ENCODE measurements at places on chromosomes 13 and 19.

DNA sequence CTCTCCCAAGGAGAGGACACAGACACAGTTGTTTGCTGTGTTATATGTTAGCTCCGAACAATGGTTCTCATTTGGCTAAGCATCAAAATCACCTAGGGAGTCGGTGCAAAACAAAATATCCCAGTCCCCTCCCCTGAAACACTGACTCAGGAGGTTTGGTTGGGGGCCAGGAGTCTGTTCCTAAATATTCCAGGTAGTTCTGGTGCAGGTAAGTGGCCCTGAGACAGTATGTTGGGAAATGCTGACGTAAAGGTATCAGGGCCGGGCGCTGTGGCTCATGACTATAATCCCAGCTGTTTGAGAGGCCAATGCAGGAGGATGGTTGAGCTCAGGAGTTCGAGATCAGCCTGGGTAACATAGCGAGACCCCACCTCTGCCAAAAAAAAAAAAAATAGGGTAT is 2.3 kb upstream of the MAP2K7 start:
- DNase-seq: no peak

DNA sequence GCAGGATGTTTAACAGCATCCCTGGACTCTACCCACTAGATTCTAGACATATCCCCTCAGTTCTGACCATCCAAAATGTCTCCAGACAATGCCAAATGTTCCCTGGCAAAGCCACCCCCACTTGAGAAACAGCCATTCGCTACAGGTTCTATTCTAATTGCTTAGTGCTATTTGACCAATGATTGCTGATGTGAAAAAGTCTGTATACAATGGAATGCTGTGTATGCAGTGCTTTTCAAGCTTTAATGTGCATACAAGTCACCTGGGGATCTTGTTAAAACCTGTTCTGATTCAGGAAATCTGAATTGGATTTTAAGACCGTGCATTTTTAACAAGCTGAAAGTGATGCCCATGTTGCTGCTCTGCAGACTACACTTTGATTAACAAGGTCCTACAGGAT is 331.8 kb upstream of the KLF12 start:
- DNase-seq: no peak

GRCh38 chr13:27493981-27494380 is 43.6 kb upstream of the MTIF3 start:
- DNase-seq: no peak

- DNase-seq: no peak
Measured at GRCh38 chr13:59677966-59678814, 485.5 kb downstream of the DIAPH3 start.

DNA sequence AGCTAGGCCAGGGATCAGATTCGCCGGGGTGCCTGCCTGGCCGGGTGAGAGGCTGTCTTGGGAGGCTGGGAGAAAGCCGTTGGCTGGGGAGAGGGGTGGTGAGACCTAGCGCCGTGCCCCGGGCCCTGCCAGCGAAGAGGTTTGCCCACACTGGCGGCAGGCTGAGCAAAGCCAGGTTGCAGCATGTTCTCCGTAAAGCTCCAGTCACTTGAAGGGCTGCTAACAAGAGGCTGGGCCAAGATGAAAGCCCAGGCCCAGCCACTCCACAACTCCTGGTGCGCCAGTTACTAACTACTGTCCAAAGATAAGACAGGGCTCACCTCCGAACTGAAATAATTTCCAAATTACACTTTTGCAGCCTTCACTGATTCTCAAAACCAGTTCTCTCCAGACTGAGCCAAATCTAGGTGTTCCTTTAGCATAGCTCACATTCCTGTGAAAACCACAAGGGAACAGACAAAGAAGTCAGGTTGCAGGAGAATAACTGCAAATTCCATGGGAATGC is 16.3 kb downstream of the ELAVL1 start:
- no peak for DNase-seq

GRCh38 chr13:113013878-113014751 is 45.1 kb downstream of the MCF2L start:
- no peak for DNase-seq

DNA sequence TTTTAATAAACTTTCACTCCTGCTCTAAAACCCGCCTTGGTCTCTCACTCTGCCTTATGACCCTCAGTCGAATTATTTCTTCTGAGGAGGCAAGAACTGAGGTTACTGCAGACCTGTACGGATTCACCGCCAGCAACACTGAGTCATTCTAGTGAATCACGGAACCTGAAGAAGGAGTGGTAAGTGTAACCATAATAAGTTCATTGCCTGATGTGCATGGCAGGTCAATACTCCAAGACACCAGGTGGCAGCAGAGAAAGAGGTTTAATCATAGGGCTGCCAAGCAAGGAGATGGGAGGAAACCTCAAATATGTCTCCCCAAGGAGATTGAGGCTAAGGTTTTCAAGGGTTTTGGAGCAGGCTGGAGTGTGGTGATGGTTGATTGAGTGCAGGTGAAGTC is 204.3 kb upstream of the IPO5 start:
- DNase-seq: no peak

GRCh38 chr19:42333018-42333417 is 7.6 kb downstream of the MEGF8 start:
- DNase-seq: no peak

DNA sequence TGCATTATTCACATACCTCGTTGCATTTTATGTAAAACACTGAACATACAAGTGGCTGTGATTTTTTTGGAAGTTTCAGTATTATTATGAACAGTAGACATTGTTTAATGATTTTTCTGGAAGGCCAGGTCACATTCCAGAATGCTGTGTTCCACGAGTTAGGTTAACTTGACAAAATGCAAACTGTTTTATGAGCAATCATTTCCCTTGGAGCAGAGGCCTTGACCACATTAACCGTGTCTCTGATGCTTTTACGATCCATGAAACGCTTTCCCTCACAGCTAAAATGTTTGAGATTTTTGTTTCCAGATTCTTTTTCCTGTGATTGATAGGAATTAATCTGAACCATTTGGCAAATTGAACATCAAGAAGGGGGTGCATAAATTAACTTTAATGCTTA is 57.8 kb downstream of the MBNL2 start:
- no peak for DNase-seq
